GM12892 (cell line): ENCODE measurements at places on chromosomes 3 and 15.

- no peak for DNase-seq
Observed at GRCh38 chr3:182755712-182756111, 37.6 kb upstream of the ATP11B start.

GRCh38 chr3:120265989-120266388, 19.0 kb downstream of the GPR156 start:
- DNase-seq: no peak

- no peak for DNase-seq
Observed at GRCh38 chr3:22089284-22089683, 338.3 kb upstream of the ZNF385D start.

GRCh38 chr3:186432189-186432588, 70.2 kb upstream of the DGKG start:
- DNase-seq: no peak

DNA sequence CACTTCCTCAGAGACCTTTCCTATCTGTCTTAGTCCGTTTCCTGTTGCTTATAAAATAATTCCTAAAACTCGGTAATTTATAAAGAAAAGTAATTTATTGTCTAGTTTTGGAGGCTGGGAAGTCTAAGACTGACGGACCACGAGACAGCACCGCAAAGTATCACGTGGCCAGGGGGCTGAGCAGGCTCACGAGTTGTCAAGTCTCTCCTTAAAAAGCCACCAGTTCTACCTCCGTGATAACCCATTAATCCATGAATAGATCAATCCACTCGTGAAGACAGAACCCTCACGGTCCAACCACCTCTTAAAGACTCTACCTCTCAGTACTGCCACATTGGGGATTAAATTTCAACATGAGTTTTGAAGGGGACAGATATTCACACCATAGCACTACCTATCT, 821 bp downstream of the LINS1 start:
- no peak for DNase-seq

- DNase-seq: peak; percentile 27
Observed at GRCh38 chr15:82999905-83000671, 11.4 kb downstream of the C15orf40 start.

DNA sequence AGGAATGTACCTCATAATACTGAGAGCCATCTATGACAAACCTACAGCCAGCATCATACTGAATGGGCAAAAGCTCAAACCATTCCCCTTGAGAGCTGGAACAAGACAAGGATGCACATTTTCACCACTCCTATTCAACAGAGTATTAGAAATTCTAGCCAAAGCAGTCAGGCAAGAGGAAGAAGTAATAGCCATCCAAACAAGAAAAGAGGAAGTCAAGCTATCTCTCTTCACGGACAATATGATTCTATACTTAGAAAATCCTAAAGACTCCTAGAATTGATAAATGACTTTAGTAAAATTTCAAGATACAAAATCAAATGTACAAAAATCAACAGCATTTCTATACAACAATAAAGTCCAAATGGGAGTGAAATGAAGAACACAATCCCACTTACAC, 30.2 kb downstream of the OCA2 start:
- DNase-seq: no peak

- no peak for DNase-seq
Observed at GRCh38 chr15:82103468-82103867, 57.6 kb upstream of the MEX3B start.

DNA sequence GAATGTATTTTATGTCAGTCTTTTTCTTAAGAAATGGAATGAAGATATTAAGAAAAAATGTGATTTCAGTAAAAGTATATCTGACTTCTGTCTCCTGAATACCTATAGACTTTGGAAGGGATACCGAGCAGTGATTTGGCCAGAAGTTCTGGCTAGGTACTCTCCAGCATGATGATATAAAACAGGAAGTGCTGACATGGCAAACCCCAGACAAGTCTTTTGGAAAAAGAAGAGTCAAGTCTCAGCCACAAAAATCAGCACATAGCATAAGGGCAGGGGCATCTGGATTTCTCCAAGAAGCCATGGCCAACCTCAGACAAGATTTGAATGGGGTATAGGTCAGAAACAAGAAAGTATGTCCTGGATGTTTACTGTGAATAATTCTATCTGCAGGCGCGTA, 643.3 kb upstream of the ARRDC4 start:
- no peak for DNase-seq

- no peak for DNase-seq
Observed at GRCh38 chr15:50764461-50765194, 878 bp downstream of the SPPL2A start.

DNA sequence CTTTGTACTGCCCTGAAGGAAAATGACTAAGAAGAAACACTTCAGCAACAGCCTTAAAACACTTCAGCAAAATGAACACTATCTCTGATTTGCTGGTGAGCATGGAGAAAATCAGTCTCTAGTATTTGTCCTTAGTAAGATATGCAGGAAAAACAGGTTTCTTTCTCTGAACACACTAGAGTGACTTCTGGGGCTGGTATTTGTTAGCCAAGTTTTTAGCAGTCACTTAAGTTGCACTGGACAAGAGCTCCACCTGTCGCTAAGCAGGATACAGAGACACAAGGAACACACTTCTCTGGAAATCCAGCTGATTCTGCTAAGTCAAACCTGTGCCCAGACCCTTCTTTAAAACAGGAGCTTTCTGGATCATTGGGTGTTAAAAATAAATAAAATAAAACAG, 65.3 kb downstream of the CHAC1 start:
- no peak for DNase-seq

DNA sequence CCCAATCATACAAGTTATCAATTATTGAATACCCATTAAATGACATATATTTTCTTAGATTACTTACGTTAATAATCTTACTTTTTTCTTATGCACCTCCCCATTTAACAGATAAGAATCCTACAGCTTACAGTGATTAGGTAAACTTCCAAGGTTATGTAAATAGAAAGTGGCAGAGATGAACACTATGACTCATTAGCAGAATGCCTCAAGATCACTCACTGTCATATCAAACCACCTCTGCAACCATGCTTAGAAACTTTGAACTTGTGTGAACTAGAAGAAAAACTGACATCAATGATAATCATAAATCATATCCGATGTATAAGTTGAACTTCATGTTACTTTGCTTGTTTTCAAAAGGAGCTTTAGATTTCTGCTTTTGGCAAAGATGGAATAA, 911.6 kb upstream of the ARPP21 start:
- no peak for DNase-seq

- no peak for DNase-seq
Observed at GRCh38 chr3:190435618-190436017, 14.1 kb downstream of the TMEM207 start.

DNA sequence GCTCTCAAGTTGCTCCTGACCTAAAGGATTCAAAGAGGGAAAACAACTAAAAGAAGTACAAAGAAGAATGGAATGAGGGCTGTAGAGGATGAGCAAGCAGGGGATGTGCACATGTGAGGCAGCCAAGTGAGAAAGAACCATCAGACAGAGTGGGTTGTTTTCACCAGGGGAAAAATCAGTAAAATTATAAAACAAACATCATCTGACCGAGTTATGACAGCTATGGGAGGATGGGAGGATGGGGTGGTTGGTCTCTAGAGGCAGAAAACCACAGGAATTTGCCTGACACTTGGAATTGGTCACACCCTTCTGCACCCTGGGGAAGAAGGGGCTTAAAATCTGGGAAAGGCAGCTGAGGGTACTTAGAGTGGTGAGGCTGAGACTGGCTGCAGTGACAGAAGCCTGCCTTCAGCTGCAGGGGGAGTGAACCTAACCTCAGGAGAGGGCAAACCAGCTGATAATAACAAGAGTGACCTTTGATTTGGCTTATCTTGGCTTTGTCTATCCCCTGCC, 10.1 kb downstream of the ARHGAP31 start:
- DNase-seq: no peak

GRCh38 chr3:170764017-170764416, 106.0 kb downstream of the RPL22L1 start:
- no peak for DNase-seq

DNA sequence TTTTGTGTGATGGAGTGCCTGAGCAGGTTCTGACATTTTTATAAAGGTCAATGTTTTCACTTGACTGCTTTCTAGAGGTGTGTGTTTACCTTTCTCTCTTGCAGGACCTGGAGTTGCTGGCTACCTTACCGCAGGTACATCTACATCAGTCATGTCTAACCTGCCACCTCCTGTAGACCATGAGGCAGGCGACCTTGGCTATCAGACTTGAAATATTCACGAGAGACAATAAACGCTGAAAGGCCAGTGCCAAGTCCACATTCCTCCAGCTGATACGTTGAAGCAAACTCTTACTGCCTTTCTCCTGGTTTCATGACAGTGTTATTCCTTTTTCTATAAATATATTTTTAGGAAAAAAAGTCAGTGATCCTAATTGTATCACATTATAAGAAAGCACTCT, 59.0 kb upstream of the ACKR4 start:
- DNase-seq: no peak

DNA sequence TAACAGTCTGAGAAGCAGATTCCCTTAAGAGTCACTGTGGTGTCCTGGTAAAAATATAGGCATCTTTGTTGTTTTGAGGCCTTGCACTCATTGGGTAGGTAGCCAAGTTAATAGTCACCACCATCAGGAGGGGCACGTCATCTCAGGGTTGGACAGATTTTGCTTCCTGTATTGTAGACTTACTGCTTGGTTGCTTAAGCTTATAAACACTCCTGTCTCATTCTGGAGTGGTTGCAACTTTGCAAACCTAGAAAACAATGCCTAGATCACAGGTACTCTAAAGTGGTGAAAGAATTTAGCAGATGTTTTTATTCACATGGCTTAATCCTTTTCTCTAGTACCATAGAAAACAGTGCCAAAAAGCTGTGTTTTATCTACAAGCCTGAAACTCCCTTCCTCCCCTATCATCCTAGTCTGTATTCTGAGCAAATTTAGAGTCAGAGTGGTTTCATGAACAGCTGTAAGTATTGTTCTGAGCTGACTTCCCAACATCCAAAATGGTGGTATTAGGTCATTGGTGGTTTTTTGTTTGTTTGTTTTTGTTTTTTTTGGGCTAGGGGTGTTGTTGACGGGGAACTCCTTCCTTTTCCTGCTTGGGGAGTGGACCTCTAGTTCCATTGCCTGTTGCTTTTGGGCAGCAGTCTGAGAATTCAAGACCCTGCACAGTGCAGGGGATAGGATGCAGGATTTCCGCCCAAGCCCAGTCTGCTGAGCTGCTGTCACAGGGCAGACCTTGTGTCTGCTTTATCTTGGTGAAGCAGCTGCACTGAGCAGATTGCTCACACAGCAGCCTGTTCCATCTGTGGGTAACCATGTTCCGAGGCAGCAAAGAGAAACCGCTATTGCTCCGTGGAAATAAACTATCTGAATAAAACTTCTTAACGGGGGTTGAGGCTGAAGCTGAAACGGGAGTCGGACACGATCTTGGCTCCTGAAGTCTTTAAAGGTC, 202.0 kb downstream of the AKAP13 start:
- DNase-seq: no peak

DNA sequence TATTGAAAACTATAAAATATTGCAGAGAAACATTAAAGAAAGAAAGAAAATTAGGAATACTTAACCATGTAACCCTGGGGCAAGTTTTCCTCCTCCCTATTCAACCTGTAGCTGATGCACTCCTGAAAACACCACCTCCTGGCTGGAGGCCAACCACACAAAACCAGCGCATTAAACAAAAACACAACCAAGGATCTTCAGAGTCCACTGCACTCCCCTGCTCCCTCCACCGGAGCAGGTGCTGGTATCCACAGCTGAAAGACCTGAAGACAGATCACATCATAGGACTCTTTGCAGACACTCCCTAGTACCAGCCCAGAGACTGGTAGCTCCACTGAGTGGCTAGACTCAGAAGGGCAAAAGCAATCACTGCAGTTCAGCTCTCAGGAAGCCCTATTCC, 13.6 kb upstream of the ADAMTS17 start:
- DNase-seq: no peak

DNA sequence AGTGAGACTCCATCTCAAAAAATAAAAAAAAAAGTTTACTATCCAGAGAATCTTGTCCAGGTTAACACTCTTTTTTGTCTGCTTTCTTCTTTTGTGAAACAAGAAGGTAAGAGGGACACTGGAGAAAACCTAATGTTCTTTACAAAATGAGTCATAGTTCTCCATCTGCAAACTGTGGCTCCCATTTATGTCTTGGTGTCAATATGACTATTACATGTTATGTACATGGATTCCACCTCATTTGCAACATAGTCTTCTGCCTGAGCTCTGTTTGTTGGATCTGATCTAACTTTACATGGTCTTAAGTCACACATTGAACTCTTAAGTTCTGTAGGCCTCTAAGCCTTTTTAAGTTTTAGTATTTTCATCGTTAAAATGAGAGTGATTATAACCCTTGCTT, 421.2 kb upstream of the TPRG1 start:
- no peak for DNase-seq

DNA sequence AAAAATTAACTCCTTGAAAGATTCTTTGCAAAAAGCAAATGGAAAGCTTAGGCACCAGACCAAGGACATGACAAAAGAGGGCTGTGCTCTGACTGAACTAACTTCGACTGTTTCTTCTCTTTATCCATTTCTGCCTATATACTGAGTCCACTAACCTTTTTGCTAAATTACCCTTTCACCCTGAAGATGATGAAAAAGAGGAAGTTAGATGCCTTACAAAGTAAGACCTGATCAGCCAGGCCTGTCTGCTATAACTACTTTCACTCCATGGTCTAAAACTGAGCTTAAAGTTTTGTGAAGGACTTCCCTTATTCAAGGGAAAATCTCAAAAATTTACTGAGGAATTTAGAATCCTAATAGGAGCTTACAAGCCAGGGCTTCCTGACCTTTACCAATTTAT, 6.2 kb upstream of the IGSF10 start:
- no peak for DNase-seq

- no peak for DNase-seq
Observed at GRCh38 chr3:23712656-23713559, 92.8 kb upstream of the UBE2E1 start.

- no peak for DNase-seq
Observed at GRCh38 chr3:30733696-30734095, 127.3 kb downstream of the TGFBR2 start.

GRCh38 chr3:66527246-66527645, 26.4 kb upstream of the LRIG1 start:
- DNase-seq: no peak

- no peak for DNase-seq
Observed at GRCh38 chr3:60461267-60461666, 790.0 kb downstream of the FHIT start.

DNA sequence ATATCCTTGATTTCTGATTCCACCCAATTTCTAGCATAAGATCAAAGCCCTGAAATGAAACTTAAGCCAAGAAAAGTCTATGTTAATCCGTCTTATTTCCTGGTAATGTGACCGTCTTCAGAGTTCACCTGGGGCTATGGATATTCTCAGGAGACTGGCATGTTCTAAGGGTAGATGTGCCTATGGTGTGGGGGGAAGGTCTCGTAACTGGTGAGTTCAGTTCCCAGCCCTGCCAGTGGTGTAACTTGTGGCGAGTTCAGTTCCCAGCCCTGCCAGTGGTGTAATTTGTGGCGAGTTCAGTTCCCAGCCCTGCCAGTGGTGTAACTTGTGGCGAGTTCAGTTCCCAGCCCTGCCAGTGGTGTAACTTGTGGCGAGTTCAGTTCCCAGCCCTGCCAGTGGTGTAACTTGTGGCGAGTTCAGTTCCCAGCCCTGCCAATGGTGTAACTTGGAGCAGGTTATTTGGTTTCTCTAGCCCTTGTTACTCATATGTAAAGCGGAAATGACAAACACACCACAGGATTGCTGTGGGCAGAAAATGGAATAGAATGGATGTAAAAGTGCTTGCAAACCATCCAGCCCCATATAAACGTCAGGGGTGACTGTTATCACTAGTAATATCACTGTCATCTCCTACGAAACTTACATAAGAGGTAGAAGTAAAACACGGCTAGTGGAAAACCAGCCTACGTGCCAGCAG, 30.4 kb downstream of the SLC51A start:
- no peak for DNase-seq

GRCh38 chr15:90376789-90377188, 11.3 kb upstream of the IQGAP1 start:
- no peak for DNase-seq

- no peak for DNase-seq
Observed at GRCh38 chr15:101203029-101203573, 48.7 kb downstream of the CHSY1 start.
